ENCODE measurements at places on chromosomes 6 and 20.

DNA sequence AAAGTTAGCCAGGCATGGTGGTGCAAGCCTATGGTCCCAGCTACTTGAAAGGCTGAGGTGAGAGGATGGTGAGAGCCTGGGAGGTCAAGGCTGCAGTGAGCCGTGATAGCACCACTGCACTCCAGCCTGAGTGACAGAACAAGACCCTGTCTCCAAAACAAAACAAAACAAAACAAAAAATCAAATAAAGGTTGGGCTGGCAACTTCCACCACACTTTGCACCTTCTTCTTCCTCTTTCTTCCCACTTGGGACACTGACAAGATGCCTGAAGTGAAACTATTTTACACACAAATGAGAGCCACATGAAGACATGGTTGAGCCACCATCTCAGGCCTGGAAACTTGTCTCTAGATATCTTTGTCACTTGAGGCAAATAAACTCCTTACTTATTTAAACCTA is 53.8 kb upstream of the CCDC28A start:
- ATAC-seq, result no peak

- ATAC-seq, result no peak
These were observed 180.6 kb upstream of the TAB2 start for GRCh38 chr6:149136913-149137286.

GRCh38 chr20:55893031-55893430 is 112.3 kb downstream of the CBLN4 start:
- ATAC-seq, result no peak

DNA sequence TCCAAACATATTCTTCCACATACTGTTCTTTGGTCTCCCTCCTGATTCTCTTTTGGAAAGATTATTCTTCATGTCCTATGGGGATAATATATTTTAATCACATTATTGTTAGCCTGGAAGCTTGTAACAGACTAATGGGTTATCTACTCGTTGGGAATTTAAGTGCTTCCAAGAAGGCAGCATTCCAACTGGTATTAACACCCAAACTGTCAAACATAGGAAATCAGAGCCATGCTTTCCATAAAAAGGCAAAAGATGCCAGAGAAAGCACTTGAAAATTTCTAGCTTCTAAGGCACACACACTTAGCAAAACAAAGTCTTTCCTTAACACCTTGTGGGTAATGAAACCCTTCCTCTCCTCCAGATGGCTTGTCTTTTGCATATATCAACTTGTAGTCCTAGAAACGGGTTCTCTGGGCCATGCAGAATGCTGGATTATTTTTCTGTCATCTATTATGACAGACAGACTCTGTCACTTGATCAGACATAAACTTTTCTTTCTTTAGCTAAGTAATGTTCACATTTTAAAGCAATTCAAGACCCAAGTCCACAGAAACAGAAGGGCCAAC is 41.5 kb downstream of the B4GALT5 start:
- ATAC-seq, result no peak

- peak; percentile 100 for ATAC-seq
These were observed 70.2 kb downstream of the CEP57L1 start for GRCh38 chr6:109165392-109165974.

- ATAC-seq, result no peak
These were observed 300.5 kb downstream of the TFAP2C start for GRCh38 chr20:56929606-56930005.

DNA sequence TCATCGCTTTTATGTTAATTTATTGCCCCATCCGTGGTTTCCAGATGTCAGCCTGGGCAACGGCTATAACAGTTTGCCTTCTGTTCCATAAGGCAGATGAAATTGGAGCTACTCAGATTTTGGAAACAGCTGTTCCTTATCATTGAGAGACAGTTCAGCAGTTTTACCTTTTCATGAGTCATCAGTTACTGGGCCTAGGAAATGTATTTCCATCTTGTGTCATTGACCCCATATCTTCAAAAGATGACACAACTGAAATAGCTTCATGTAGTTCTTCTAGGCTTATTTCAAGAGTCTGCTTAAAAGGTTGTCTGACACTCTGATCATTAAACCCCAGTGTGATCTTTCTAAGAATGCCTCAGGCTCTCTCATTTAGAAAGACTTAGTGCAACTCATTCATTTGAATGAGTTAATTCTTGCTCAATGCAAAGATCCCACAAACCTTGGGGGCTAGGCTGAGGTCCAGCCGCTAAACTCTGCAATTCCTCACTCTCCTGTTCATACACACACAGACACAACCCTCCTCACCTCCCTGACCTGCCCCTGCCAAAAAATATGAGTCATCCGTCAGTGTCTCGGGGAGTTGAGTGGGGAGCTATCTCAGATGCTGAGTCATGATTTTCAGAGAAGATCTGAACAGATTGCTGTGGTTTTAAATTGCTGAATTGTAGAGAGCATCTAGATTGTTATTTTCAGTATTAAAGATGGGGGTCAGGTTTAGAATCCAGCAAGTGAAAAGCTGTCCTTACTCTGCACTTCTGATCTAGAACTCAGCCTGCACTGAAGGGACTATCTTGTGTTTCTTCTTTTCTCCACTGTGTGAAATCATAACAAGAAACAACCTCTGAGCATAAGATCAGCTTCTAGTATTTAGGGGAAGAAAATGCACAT is 61.8 kb downstream of the RPP40 start:
- peak; percentile 91 for ATAC-seq

DNA sequence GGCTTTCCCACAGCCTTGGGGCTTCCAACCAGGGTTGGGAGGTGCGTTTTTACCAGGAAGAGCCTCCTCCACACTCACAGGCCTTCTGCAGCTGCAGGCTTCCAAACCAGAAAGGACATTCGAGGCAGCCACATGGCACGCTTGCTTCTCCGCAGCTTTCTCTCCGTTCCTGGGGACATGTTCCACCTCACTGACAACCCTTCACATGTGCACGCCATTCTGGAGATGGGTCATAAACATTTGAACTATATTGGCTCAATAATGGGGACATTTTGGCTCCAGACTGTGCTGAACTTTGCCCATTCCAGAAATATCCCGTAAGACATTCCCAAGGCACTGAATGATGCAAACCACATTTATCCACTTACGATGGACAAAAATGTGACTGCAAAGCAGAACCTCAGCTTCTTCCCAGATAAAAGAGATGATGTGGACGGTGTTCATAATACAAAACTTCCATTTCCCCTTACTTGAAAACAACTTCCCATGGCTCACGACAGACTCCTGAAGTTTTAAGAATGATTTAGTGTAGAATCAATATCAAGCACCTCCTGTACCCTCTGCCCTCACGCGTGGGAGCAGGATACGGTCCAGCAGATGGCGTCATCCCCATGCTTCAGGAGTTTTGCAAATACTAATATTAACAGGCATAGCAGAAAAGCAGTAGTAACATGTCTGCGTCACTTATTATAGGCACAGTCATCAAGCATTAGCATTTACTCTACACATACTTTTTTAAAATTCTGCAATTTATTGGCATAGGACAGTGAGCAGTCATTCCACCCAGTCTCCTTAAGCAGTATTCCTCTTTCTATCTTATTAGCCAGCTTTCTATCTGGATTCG is 25.4 kb upstream of the FOXF2 start:
- ATAC-seq, result peak; percentile 64

GRCh38 chr6:96391776-96392360 is 129.7 kb upstream of the UFL1 start:
- ATAC-seq, result peak; percentile 88

GRCh38 chr6:20302702-20303251 is 90.5 kb upstream of the MBOAT1 start:
- no peak for ATAC-seq

- peak; percentile 30 for ATAC-seq
These were observed 182.5 kb downstream of the MAFB start for GRCh38 chr20:40506537-40506939.

DNA sequence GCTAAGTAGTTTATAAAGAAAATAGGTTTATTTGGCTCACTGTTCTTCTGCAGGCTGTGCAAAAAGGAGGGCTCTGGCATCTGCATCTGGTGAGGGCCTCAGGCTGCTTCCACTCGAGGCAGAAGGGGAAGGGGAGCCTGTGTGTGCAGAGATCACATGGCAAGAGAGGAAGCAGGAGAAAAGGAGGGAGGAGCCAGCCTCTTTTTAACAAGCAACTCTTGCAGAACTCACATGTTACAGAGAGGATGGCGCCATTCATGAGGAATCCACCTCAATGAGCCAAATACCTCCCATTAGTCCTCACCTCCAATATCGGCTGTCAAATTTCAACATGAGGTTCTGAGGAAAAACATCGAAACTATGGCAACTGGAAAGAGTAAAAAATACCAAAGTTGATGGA is 666.6 kb upstream of the SLC35B3 start:
- no peak for ATAC-seq

- no peak for ATAC-seq
These were observed 25.1 kb upstream of the GSTA4 start for GRCh38 chr6:53020005-53020744.

GRCh38 chr6:155212616-155213380 is 51.0 kb upstream of the CLDN20 start:
- ATAC-seq, result no peak

DNA sequence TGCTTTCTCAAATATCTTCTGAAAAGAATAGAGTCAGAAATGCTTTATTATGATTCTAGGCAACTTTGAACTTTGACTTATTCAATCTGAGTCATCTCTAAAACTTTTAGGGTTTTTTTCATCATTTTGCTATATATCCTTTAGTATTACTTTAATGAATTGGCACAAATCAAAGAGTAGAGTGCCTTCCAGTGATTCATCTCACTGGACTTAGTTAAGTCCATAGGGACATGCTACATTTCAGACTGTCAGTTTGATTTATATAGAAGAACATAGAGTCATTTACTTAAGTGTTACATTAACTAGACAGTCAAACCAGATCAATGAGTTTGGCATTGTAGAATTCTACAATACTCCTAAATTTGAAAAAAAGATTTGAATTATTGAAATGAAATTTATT is 1235.7 kb upstream of the MAP3K7 start:
- ATAC-seq, result no peak

DNA sequence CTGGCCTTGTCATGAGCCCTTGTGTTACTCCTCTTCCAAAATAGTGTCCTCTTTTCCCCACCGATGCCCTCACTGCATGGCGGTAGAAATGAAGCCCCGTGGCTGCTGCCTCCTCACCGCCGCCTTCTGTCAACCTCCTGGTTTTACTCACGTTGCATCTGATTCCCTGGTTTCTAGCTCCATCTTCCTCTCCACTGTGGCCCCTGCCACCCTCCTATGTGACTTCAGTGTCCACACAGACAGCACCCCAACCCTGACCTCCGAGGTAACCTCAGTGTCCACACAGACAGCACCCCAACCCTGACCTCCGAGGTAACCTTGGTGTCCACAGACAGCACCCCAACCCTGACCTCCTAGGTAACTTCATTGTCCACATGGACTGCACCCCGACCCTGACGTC is 122.8 kb upstream of the THBS2 start:
- no peak for ATAC-seq

GRCh38 chr6:88211446-88211845 is 45.3 kb upstream of the CNR1 start:
- peak; percentile 19 for ATAC-seq

- ATAC-seq, result peak; percentile 70
These were observed 698 bp downstream of the FAM210B start for GRCh38 chr20:56359212-56360132.

GRCh38 chr6:1129131-1129530 is 182.8 kb upstream of the FOXQ1 start:
- no peak for ATAC-seq

GRCh38 chr6:125054331-125054730 is 92.1 kb downstream of the RNF217 start:
- ATAC-seq, result no peak

- peak; percentile 50 for ATAC-seq
These were observed 121.0 kb downstream of the BCAS1 start for GRCh38 chr20:53949319-53949839.

GRCh38 chr6:25919657-25920056 is 10.8 kb downstream of the SLC17A2 start:
- no peak for ATAC-seq

DNA sequence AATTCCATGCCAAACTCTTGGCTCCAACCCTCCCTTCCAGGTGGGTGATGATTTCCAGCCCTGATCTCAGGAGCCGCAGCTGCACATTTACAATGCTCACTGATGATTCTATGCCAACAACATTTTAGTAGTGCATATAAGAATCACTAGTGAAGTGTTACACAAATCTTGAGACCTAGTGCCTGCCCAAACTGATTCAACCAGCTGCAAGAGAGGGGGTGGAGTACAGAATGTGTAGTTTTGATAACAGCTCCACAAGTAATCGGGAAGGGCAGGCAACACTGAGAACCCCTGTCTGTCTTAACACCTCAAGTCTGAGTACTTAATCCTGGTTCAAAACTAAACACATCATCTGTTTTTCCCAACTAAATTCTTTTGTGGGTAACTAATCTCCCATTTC is 91.7 kb downstream of the PRDM1 start:
- no peak for ATAC-seq

- ATAC-seq, result no peak
These were observed 222.6 kb upstream of the MARCKS start for GRCh38 chr6:113634352-113635163.

- ATAC-seq, result no peak
These were observed 47.5 kb downstream of the RNASET2 start for GRCh38 chr6:166908811-166909210.

GRCh38 chr6:35970181-35970580 is 49.3 kb upstream of the SRPK1 start:
- ATAC-seq, result no peak

- ATAC-seq, result no peak
These were observed 263.4 kb downstream of the CDH26 start for GRCh38 chr20:60221593-60221992.

- no peak for ATAC-seq
These were observed 129.1 kb upstream of the SPACA1 start for GRCh38 chr6:87918461-87918941.

DNA sequence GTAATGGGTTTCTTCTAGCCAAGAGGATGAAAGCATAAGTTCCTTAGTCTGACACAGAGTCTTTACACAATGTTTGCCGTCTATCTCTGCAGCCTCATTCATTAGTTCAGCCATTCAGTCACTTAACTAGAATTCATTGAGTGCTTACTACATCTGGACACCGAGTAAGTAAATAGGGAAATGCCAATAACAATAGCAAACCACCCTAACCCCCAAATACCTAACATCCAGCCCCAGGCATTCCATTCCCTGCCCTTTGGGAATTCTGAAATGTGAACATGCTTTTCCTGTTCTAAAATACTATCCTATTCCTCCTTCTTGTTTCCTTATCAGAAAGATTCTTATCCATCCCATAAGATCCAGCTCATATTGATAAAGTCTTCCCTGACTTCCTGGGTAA is 277.6 kb upstream of the RNF217 start:
- no peak for ATAC-seq

DNA sequence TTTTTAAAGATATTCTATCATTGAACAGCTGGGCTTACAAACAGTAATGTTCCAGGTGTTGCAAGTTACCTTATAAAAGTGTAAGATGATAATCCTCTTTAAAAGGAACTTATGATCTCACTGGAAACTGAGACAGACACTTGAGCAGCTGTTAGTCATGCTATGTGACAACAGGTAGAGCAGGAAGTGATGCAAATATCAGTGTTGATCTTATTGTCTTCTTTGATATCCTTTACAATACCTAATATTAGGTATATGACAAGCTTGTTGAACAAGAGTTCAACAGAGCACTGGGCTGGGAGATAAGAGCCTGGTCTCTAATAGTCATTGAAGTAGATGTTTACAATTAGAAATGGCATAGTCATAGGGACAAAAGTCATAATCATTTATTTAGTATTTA is 150.0 kb downstream of the UBE3D start:
- ATAC-seq, result no peak

Data from motor neuron (in vitro differentiated cells).